AG08395 (cell line): ENCODE measurements at places on chromosomes 6 and 20.
A peak's percentile ranks its signal among the peaks of the same experiment; 100 is the strongest.

DNA sequence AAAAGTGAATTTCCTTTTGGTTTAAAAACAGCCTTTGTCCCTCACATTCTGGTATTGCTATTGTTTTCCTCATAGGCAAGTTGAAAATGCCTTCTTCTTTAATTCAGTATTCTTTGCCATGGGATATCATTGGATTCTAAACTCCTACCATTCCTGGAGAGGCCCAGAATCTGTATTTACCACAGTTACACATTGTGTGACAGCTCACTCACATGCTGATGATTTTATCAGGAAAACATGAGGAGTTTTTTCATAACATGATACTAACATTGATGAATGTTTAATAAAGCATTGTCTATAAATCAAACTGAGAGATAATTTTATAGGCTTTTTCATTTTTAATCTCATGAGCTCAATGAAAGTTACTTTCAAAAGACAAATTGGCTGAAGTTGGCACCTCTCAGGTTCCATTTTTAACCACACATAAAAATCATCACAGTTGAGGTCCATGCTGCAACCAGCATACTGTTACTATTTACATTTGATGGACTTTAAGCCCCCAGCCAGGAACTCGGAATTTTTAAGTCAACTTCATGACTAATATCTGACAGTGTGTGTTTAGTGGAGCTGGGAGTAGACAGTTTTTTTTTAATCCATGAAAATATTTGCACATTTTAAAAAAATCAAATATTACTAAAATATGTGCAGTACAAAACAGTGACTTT is 82.8 kb downstream of the FAM83B start:
- no peak for DNase-seq

DNA sequence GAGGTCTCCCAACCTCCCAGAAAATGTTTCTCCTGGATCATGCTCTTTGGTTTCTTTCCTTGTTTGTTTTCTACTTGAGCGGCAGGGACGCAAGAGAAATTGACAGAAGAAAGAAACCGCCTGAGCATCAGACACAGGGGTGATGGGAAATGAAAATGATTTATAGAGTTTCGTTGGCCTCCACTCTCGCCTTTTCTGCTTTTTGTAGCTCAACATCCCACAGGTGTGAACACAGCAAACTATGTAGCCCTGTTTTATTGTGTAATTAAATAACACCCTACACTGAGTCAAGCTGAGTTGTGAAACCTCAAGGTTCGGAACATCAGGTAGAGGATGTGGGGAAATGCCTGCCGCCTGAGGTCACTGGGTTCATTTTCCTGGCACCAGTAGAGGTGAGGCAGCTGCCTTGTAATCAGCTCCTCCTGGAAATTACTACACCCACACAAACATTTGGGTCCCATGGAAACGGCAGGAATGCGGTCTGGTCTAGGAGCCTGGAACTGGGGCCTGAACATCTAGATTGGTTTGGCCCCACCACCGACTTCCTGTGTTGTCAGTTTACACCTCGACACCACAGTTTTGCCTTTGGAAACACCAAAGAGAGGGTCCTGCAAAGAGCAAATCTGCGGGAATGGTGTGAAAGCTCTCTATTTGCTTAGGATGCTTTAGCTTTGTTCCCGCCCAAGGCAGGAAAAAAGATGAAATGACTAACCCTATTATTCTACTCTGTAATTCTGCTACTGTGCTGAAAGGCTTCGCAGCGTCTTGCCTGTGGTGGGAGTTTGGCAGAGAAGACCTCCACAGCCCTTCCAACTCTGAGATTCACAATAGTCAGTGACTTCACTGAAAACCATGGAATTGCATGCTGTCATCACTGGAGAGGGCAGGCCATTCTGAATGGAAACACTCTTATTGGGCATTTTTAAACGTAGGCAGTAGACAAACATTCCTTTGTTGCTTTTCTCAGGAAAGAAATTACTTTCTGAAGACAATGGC is 53.0 kb downstream of the ADAT2 start:
- DNase-seq: peak; percentile 77

DNA sequence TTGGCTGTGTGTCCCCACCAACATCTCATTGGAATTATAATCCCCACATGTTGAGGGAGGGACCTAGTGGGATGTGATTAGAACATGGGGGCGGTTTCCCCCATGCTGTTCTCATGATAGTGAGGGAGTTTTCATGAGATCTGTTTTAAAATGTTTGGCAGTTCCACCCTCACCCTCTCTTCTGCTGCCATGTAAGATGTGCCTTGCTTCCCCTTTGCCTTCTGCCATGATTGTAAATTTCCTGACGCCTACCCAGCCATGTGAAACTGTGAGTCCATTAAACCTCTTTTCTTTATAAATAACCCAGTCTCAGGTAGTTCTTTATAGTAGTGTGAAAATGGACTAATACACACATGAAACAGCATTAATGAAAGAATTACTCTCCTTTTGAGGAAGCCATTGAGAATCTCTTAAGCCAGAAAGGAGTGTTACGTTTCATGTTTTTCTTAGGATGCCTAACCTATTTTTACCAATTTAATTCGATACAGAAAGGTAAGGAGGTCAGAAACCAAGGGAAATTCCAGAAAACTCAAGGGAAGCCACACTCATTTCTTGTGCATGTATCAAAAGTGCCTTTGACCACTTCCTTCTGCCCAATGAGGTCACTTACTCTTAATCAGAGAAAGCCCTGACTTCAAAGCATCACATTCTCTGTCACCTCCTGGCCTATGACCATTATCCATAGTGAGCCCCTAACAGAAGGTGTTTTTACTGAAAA is 24.7 kb upstream of the HINT3 start:
- DNase-seq: no peak

DNA sequence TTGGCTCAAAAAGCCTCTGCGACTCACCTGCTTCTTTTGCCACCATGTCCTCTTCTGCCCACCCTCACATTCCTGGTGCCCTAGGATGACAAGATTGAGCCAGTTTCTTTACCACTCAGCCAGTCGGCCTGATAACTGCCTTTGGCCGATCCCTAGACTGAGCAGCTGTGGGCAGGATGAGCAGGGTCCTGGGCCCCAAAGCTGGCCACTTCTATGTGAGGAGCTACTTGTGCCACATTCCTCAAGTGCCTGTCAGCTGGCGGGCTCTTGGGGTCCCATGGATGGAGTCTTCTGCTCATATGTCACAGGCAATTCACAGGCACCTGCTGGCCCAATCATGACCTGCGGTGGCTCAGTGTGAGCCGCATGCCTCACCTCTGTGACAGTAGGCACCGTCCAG is 16.5 kb downstream of the DYNLRB1 start:
- DNase-seq: no peak

GRCh38 chr6:14542670-14543366 is 425.2 kb downstream of the CD83 start:
- DNase-seq: peak; percentile 78

DNA sequence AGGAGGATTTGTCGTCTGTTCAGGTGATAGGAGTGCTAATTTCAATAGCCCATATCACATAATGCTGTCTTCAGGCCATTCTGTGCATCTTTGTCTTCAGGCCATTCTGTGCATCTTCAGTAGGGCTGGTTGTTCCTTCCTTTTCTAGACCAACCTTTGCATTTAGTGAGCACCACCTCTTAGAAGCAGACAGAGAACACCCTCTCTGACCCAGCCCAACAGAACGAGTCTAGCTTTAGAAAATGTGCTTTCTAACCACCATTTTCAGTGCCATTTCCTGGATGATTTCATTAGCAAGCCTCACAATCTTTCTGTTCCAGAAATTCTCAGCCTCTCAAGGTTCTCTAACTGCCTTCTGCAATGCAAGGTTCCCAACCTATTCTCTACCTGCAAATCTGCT is 215.3 kb upstream of the KCNQ5 start:
- DNase-seq: no peak

DNA sequence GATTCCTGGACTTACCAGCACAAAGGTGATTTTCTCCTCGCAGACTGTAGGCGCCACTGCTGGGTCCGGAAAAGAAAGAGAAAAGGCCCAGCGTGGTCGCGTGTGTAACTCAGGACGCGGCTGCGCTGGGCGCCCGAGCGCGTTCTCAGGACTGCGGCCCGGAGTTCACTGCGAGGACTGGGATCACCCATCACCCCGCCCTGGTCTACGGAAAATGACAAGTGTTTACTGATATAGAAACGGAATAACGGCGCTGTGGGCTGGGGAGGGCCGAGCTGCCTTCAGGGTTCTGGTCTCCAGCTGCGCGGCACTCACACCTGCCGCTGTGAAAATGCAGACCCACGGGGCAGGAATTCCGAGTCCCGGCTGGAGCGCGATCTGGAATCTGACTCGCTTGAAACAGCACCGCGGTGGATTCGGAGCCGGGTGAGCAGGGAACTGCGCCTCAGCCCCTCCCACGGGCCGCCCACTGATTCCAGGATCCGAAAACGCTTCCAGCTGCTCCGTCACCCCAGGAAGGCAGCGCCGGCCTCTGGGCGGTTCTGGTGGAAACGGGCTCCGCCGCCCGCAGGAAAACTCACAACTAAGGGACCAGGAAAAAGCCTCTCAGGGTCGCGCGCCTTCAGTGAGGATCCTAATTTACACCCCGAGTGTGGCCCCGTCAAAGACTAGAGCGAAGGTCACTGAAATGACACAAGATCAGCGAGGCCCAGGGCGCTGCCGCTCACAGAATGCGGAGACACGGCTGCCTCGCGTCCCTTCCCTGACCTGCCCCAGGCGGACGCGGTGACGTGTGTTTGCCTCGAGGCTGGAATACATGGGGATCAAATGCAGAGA is 34.5 kb downstream of the HLA-A start:
- DNase-seq: peak; percentile 66

GRCh38 chr6:129906515-129907077 is 45.5 kb upstream of the TMEM244 start:
- DNase-seq: no peak
